Muscle of leg (tissue), 16 donors: ENCODE measurements at places on chromosomes 2 and 18. TPM values are rescaled to one million over a fixed set of nuclear protein-coding genes. Genes with fewer than 3 reads are reported as not detected.

SERPINB11 gene
- not detected for polyA plus RNA-seq

DNA sequence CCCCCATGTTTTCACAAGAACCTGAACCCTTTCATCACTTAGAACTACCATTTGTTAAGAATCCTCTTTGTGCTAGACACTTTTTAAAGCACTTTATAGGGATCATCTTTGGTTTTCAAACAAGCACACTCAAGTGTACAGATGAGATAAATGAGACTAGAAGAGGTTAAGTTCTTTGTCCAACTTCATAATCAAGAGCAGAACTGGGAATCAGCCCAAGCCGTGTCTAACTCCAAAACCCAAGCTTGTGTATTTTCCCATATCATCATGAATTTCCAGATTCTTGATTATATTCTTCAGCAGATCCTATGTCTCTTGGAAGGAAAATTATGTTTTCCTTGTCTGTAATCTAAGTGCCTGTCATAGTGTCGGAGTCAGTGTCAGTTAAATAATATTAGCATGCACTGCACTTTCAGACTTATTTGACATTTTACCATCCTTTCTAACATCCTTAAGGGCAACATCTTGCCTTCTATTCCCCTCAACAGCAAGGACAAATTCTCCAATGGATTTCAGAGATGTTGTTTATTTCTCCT is 123.0 kb upstream of the SETBP1 start:
- DNase-seq = peak; percentile 86

- DNase-seq = no peak
Measured at GRCh38 chr2:171675810-171676345, 11.4 kb upstream of the DYNC1I2 start.

DNA sequence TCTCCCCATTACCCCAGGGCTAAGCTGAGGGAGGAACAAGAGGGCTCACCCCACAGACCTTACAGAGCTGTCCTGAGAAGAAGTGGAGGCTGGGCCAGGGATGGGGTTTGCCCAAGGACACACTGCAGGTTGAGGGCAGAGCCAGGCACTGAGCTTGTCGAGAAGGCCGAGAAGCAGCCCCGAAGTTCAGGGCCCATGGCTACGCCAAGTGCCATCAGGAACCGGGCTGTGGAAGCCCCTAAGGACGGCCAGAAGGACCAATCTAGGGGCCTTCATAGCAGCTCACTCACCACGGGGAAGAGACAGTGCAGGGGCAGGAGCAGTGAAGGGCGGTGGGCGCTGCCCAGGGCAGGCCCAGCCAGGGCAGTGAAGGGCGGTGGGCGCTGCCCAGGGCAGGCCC is 18.6 kb upstream of the AGXT start:
- no peak for DNase-seq

DNA sequence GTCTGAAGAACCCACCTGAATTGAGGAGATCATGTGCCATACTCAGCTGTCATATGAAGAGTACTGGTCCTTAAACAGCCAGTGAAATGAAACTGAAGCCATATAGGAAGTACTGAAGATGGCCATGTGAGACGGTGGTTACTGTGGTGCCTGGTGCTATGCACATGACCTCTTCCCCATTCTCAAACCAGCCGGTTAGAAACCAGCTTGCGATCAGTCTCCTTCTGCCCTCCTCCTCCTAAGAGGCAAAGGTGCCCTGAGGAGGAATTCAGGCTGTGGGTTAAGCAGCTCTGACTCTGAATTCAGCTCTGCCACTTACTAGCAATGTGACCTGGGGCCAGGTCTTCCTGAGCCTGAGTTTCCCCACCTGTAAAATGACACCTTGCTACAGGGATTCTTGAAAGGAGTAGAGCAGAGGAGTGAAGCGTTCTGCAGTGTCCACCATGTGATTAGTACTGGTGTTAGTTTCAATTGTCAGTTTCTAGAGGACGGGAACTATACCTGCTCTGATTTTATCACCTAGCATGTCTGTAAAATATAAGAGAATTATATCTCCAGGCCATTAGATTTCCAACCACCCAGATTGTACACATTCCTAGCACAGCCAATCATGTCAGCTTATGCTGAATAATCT is 5.1 kb downstream of the FECH start:
- DNase-seq = peak; percentile 68

DNA sequence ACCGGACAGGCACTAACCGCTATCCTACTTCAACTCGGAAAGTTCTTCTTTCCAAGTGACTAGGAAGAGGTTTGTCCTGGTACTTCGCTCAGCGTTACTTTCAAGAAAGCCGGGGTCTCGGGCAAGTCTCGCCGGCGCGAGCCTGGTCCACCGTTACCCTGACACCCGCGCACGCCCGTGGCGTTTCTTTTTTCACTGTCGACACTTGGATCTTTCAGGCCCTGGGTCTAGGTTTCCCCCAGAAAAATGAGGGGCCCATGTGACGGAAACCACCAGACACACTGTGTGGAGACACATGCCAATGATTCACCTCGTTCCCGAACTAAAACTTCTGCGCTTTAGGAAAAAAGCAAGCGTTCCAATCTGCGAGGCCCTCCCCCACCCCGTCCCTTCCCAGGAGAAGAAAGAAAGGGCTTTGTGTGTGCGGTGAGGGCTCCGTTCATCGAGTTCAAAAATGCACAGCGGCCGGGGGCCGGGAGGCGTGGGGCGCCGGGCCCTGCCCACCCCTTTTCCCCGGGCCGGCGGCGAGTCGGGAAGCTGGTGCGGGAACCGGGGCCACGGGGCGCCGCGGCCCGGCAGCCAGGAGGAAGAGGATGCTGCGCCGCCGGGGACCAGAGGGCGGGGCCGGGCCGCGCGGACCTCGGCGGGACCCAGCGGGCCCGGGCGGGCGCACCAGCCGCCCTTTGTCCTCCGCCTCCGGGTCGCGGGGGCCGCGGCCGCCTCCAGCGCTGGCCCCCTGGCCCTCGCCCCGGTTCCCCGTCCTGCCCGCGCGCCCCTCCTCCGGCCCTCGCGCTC is 2.6 kb downstream of the ZNF521 start:
- peak; percentile 83 for DNase-seq

RAD51AP2 gene
- 0.11 TPM for polyA plus RNA-seq

GRCh38 chr2:8168876-8169424 is 512.9 kb upstream of the ID2 start:
- DNase-seq = no peak

DNA sequence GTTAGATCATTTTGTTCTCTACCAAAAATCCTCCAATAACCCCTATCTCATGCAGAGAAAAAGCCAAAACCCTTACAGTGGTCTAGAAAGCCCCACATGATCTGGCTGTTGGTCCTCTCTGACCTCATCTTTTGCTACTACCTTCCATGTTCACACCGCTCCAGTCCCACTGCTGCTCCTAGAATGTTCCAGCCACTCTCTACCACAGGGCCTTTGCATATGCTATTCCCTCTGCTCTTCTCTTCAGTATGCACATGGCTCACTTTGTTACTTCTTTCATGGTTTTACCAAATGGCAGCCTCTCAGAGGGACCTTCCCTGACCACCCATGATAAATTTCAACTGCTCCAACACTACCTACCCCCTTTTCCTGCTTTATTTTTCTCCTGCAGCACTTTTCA is 193.5 kb upstream of the CCDC150 start:
- DNase-seq = no peak

DNA sequence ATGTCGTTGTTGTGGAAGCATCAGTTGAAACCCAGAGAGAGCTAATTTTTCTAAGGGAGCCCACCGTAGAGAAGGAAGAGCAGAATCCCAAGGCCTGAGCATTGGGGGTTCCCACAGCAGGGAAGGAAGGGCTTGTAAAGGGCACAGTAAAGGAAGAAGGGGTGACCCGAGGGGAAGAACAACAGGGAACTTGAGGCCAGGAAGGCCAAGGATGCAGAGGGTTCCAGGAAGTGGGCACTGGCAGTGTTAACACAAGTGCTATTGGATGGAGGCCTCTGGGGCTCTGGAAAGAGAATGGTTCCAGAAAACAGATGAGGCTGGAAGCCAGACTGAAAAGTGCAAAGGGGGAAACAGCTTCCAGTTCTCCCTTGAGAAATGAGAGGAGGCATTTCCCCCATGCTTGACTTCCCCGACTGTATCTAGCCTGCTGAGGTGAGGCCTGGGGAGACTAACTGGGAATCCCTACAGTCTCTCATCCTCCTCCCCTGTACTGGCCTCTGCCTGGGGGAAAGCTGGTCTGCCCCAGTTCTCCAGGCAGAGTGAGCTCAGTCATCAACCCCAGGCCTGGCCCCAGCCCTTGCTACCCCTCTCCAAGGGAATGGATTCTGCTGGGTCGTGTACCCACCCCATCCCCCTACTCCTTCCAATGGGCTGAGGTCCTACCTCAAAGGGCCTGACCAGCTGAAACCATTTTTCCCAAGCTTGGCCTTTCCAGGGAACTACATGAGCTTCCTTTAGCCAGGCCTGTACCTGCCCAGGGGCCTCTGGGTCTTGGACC is 43.2 kb upstream of the MRPL33 start:
- DNase-seq = no peak

LIMS4 gene
- 4.0 TPM for polyA plus RNA-seq

ANXA4 gene
- polyA plus RNA-seq = 30.3 TPM

SCYGR3 gene
- polyA plus RNA-seq = not detected

- DNase-seq = peak; percentile 72
Measured at GRCh38 chr18:54684784-54685183, 93.7 kb downstream of the DYNAP start.

KLF7 gene
- 15.4 TPM for polyA plus RNA-seq

GRCh38 chr18:39845106-39845505 is 2109.9 kb upstream of the PIK3C3 start:
- DNase-seq = no peak

GRCh38 chr2:145596416-145596815 is 1076.5 kb upstream of the ZEB2 start:
- no peak for DNase-seq

DNA sequence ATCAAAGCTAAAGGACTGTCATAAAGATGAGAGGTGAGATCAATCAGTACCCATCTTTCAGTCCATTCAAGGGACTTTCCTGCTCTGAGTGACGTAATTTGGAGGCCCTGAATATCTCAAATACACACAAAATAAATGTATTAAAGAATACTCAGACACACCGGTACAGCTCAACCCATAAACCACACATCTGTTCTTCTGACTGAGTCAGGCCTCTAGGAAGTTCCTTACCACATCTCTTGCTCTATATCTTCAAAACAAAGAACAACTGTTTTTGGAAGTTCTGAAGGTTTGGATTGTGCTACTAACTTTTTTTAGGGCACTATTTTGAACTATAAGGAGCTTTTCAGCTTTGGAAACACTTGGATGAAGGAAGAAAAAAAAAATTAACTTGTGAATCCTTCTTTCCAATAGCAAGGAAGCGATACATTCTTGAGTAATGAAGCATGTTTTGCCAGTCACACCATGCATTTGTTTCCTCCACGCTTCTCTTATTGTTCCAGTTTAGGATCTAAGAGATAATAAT is 866.5 kb upstream of the VRK2 start:
- DNase-seq = no peak

PDE1A gene
- 10.0 TPM for polyA plus RNA-seq

DNA sequence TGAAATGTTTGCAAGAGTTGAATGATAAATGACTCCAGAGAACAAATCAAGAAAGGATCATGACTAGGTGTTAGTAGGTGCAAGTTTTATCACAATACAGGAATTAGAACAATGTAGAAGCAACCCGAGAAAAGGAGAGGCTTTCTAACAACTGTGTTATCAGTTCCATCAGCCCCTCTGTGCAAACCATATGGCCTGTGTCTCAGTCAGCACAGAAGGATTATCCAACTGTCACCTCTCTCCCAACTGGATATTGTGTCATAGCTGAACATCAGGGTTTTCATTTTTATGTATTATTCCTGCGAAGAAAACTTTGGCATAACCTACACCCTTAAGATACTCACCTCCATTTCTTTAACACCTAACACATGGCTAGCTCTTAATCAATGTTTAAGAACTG is 321.6 kb upstream of the RND3 start:
- no peak for DNase-seq

DNA sequence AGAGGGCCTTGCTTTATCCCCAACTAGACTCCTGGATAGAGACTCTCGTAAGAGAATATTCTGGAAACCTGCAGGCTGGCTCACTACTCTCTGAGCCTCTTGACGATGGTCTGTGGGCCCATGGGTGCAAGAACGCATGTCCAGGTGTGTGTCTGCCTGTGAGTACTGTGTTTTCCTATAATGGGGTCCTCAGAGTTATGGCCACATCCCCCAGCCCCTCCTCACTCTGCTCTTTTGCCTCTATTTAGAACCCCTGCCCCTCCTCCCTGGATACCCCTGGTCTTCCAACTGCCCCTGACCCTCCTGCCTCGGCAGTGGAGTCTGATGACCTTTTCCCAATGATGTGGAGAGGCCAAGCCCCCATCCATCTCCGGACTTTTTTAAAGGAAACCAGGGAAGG is 148.1 kb downstream of the ZFP36L2 start:
- no peak for DNase-seq

MROH2A gene
- not detected for polyA plus RNA-seq

- no peak for DNase-seq
Measured at GRCh38 chr2:176158855-176159662, 2.0 kb downstream of the HOXD3 start.

GRCh38 chr2:160293391-160294091 is 93.5 kb upstream of the ITGB6 start:
- DNase-seq = peak; percentile 75

GRCh38 chr18:26642440-26643348 is 94.3 kb upstream of the KCTD1 start:
- peak; percentile 41 for DNase-seq

- DNase-seq = no peak
Measured at GRCh38 chr2:82913566-82913965, 1545.5 kb downstream of the SUCLG1 start.

- DNase-seq = peak; percentile 31
Measured at GRCh38 chr2:5587766-5588165, 104.4 kb upstream of the SOX11 start.

GRCh38 chr2:200507179-200507578 is 2.7 kb downstream of the KCTD18 start:
- no peak for DNase-seq

DNA sequence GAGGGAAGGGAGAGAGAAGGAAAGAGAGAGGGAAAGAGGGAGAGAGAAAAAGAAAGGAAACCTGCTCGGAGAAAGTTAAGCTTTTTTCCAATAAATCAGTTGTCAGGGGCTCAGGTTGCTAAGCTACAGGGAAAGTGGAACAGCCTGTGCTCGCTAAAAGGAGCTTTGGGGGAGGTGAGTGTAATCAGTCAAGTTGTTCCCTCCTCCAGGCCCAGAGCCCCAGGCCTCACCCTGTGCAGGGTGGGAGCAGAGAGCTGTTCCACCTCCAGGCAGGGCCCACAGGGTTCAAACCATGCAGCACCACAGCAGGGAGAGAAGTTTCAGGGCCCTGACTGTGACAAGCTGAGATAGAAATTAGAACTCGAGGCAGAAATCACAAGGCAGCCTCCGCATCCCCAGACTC is 56.4 kb upstream of the PPP1CB start:
- no peak for DNase-seq

DNA sequence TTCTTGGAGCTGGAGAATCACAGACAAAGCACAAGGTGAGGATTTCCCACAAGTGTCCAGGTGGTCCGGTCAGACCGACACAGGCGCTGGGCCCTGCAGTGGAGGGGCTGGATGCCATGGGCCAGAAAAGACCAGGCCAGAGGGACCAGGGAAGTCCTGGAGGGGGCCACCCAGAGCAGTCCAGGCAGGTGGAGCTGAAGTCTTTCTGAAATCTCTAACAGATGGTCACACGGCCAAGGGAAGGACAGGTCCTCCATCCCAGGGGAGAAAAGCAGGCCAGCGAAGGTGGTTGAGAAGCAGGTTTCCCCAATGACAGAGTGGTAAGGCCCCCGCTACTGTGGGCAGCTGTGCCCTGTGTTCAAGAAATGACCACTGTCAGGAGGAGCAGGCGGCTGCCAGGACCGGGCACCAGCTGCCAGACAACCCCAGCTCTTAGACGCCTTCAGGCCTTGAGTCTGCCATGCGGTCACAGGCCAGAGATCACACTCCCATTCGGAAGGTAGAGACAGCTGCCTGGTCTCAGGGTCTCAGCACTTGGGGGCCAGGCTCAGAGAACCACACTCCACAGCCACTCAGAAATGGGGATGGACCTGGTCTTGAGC is 25.9 kb downstream of the HS1BP3 start:
- DNase-seq = no peak
